CD4-positive, alpha-beta T cell treated with Interleukin-15 for 1 hour (primary cell): ENCODE measurements at places on chromosomes 1 and 21.

DNA sequence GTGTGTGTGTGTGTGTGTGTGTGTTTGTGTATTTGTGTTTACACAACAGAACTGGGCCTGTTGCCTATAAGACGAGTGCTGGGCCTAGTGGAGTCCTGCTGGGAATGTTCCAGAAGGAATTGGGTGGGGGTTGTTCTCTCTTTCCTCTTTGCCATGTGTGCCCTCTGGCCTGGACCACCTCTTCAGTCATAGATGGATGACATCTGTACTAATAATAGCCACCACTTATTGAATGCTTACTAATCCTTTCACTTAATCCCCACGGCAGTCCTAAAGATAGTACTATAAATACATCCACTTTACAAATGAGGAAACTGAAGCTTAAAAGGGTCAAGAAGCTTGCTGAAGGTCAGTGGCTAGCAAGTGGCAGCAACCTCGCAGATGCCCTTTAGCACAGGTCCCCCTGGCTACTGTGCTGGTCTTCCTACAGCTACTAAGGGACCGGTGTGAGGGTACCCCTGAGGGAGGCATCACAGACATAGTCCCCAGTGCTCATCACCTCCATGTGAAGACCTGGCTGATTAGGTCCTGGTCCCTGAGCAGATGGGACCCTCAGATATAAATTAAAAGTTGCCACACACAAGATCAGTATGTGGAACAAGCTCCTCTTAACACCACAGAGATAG, 55.2 kb upstream of the KIF1B start:
- no peak for DNase-seq

GRCh38 chr21:21851657-21852056, 853.4 kb downstream of the NCAM2 start:
- no peak for DNase-seq

DNA sequence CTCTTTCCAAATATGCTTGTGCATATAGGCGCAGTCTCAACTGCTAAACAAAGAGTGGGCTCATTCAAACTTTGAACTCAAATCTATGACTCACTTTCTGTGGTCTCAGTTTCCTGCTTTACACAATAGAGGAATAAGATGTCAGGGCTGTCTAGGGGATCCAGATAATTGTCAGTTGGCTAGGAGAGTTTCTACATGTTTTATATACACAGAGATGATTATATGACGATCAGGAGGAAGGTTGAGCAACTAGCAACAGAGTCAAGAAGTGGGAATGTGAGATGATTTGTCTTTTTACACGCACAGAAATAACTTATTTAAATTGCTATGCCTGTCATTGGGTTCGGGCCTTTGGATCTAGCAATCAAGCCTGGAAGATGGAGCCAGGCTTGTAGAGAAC, 299.4 kb upstream of the LYPLAL1 start:
- DNase-seq, result no peak

DNA sequence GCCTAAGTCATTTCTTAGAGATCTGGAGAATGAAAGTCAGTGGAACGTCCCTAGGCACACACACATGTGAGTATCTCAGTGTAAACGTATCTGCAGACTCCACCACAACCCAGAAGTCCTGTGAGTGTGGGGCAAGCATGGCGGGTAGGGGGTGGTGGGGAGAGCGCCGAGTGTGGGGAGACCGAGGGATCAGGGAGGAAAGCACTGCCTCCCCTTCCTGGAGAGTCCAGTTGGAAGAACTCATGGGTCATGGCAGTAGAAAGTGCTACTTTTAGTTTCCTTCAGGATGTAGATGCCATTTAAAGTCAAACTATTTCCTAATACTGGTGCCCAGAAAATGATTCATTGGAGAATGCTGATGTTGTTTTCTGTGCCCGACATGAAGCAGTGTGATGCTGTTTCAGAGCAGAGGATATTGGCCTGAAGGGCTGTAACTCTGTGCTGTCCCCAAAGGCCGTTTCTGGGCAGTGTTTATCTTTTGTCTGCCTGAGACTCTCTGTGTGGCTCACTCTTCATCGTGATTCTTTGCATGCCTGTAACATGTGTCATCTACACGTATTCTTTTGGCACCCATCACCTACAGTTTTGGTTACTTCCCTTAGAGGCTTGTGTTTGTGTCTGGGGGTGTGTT, 45.7 kb upstream of the TSPAN2 start:
- no peak for DNase-seq

DNA sequence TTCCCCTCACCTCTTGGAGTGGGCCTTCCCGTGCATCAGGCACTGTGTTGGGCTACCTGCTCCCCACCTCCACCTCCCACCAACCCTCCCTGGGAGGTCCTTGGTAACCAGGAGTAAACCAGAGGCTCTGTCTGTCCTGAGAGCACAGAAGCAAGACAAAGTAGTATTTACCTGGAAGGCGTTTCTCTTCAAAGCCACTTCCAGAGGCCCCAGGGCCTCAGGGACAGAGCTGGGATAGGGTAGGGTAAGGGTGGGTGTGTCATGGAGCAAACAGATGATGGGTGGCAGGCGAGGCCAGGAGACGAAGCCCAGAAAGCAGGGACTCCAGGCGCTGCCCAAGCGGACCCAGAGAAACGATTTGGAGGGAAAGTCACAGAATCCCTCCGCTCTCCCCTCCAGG, 77.2 kb upstream of the TARDBP start:
- DNase-seq, result no peak

- no peak for DNase-seq
Observed at GRCh38 chr1:232715154-232715553, 85.2 kb upstream of the SIPA1L2 start.

DNA sequence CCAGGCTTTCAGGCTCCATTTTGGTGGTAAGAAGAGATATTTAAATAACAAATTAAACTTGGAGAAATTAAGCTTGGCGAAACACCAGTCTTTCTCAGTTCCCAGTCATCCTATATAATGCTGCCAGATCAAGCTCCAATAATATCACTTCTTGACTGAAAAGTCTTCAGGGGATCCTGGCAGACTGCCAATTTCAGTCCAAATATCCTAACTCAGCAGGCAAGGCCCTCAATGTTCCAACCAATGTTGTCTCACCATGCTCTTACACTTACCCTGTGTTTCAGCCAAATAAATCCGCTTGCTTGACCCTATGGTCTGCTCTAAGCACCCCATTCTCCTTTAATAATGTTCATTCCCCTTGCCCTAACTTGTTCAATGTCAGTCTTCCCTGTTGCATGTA, 39.9 kb upstream of the BCL10 start:
- no peak for DNase-seq

GRCh38 chr21:15001113-15001512, 63.7 kb downstream of the NRIP1 start:
- no peak for DNase-seq

DNA sequence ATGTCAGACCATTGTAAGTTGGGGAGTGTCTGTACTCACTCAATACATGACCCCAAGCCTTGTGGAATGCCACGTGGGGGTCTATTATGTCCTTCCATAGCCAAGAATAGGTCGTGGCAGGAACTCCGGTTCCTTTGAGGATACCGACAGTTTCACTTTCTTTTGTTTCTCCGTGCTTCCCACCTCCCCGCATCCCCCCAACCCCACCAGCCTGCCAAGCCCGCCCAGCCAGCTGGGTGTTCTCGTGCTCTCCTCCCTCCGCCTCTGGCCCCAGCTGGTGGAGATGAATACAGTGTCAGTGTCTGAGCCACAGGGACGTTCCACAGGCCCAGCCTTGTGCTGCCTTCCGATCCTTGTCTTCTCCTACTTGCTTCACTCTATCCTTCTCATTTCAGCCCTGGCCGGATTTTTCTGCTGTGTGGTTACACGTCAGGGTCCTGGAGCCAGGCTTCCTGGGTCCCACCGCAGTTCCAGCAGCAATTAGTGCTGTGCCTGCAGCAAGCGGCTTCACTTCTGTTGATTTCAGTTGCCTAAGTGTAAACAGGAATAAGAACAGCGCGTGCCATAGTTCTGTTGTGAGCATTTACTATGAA, 4.1 kb upstream of the AGTRAP start:
- DNase-seq, result peak; percentile 26

GRCh38 chr1:67723620-67724019, 38.6 kb downstream of the GADD45A start:
- no peak for DNase-seq

DNA sequence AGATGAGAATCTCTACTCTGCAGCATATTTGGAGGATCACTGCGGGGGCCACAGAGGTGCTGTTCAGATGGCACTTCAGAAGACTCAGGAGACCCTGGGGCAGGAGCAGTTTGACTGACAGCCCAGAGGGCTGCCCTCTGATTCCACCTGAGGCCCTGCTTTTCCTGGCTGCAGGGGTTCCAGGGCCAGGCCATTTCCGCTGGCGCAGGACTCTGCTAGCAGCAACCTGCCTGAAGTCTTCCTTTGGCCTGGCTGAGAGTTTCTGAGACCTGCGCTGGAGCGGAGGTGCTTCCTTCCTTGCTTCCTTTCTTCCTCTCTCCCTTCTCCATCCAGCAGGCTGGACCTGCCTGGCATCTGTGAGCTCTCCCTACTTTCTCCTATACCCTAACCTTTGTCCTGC, 11.8 kb downstream of the PCSK9 start:
- no peak for DNase-seq

DNA sequence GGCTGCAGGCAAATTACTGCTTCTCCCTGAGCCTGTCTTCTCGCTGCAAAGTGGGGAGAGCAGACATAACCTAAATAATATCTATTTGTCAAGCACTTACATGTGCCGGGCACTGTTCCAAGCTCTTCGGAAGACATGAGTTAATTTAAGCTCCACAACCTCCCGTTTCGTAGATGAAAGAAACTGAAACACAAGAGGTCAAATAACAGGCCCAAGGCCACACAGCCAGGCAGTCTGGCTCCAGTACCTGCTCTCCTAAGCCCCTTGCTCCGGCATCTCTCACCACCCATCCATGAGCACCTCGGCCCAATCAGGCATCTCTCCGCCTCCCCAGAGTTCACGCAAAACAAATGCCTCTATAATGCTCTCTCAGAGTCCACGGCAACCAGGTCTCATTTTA, 65.4 kb downstream of the TAS1R2 start:
- no peak for DNase-seq

DNA sequence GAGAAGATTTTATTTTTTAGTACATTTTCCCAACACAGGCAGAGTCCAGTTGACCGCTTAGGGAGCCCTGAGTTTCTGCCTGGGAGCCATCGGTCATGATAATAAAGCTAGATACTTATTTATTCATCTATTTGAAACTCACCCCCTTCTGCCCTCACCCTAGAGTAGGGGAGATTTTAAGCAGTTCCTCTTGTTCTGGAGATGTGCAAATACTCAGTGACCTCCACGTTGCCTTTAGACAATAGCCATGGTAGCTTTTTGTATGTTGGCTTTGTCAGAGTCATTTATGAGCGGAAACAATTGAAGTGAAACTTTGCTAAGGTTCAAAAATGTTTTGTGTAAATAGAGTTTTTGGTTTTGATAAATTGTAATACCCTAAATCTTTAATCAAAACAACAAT, 45.7 kb upstream of the PLPPR4 start:
- DNase-seq, result no peak

DNA sequence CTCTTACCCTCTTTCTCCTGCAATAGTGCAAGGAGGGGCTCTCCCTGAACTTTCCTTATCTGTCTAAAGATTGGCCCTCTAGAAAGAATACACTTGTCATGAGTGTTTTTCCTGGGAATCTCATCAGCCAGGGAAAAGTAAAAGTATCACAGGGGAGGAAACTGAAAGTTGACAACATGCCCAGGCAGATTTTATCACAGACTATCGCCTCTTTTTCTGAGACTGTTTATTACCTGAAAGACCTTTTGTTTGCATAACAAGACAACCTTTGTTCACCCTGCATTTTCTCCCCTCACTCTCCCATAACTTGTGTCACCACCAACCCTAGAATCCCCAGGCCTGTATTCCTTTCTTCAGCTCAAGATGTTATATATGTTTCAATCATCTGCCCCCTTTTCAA, 794.7 kb upstream of the ADAMTS5 start:
- no peak for DNase-seq

- DNase-seq, result no peak
Observed at GRCh38 chr1:94236630-94237290, 624 bp downstream of the ARHGAP29 start.

DNA sequence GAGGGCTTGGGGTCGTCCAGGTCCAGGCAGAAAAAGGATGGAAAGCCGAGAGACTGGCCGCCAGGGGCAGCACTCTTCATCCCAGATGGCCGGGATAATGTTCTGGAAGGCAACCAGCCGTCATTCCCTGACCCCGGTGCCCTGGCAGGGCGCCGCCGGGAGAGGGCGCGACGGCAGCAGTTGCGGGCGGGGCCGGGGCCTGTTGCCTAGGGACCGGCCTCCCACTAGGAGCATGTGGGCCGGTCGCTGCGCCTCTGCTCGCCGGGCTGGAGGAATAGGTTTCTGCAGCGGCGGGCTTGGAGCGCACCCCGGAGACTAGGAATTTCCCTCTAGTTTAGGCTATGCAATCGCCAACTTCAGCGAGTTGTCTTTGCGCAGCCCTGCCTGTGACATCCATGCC, 11.0 kb downstream of the DMRTB1 start:
- no peak for DNase-seq

GRCh38 chr1:215095524-215095923, 13.0 kb downstream of the KCNK2 start:
- DNase-seq, result no peak

DNA sequence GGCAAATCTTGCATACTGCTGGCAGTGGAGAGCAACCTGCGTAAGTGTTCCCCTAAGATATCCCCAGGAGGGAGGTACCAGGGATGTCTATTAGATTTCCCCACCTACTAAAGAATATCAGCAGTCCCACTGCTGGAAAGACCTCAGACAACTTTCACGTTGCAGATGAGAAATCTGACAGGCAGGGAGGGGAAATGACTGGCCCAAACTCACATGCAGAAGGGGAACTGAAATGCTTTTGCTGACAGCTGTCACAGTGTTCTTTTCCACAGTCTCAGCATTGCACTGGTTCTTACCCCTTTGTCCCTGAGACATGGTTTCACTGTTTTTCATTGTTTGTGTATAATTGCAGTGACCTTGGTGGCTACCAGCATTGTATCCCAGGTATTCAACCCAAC, 84.8 kb upstream of the ATP1A1 start:
- no peak for DNase-seq

DNA sequence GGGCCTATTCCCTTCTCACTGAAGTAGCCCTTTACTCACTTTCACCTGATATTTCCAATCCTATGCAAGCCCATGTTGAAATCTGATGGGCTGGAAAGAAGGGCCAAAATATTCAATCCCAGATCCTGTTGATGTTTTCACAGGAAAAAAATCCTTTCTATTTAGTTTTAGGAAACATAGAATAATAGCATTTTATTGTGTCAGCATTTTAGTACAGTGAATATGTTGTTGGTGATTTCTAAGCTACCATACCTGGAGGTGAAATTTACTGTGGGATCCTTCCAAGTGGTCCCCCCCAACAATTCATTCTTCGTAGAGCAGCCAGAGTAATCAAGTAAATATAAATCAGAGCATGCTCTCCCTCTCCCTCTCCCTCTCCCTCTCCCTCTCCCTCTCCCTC, 3.4 kb upstream of the UBE2U start:
- DNase-seq, result no peak

GRCh38 chr1:218415726-218416125, 70.6 kb downstream of the TGFB2 start:
- no peak for DNase-seq

DNA sequence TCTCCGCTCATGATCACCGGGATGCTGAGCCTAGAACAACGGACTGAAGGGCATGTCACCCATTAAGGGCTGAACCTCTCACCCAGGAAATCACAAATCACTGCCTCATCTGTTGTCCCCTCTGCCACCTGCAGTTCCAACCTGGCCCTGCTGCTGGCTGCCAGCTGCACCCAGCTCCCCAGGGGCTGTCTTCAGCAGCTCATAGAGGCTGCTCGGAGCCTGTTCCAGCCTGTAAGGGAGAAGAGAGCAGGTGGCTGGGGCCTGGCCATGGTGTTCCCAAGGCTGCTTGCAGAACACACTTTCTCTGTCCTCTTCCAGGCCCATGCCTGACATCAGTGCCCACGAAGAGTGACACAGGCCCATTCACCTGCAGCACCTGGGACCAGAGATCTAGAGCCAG, 44.5 kb upstream of the DISP3 start:
- DNase-seq, result no peak

- DNase-seq, result peak; percentile 41
Observed at GRCh38 chr21:33388188-33388587, 15.0 kb upstream of the IFNGR2 start.
